ENCODE measurements at places on chromosomes 2 and 18. TPM values are rescaled to one million over a fixed set of nuclear protein-coding genes. Genes with fewer than 3 reads are reported as not detected.

DNA sequence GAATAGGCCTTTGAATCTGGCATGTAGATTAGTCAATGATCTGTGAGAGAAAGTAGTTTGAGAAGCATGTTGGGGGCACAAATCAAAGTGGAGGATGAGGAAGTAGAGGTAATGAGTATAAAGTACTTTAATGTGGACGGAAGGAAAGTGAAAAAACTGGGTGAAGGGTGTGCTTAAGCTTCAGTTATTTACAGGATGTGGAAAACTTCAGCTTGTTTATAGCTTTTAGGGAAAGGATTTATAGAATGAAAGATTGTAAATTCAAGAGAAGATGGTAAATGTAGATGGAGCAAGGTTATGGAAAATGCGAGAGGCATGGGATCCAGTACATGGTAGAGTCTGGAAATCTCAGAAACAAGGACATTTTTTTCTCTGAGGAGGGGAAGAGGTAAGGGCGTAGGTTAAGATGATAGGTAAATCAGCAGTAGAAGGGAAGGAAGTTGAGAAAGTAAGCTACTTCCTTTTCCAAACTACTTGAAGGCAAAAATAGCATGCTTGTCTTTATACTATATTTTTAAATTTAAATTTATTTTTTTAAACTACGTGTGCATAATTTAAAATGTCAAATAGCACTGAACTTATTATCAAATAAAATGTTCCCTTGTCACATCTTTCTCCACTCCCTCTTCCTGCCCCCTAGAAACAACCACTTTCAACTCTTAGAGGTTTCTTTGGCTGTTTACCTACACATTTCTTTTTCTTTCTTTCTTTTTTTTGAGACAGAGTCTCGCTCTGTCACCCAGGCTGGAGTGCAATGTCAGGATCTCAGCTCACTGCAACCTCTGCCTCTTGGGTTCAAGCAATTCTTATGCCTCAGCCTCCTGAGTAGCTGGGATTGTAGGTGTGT lies 8.5 kb downstream of the FAM117B start:
- DNase-seq, result no peak

Gene ADD2
- 29.8 TPM for total RNA-seq

Gene SLC30A3
- 0.50 TPM for total RNA-seq

DNA sequence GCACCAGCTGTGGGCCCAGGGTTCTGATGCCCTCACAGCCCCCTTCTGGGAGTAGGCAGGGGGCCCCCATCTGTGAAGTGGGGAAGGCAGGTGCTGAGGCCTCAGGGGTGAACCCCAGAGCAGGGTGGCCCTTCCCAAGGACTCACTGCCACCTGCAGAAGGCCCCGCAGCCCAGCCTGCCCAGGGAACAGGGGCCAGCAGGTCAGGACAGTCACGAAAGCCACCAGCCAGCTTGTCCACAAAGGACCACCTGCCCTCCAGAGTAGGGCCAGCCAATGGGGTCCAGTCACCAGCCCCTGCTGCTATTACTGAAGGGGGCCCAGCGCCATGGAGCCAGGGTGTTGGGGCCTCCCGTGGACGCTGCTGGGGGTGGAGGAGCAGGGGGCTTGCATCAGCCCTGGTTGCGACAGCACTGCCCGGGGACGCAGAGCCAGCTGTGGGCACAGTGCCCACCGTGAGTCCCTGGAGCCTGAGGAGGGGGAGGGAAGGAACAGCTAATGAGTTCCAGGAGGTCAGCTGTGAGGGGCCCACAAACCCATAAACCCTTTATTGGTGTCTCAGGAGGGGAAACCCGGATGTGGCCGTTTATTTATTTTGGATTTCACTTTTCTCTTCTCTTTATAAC lies 11.5 kb upstream of the SNED1 start:
- no peak for DNase-seq

Gene CHRND
- 0.05 TPM for total RNA-seq

Gene CRACDL
- total RNA-seq, result 0.09 TPM

DNA sequence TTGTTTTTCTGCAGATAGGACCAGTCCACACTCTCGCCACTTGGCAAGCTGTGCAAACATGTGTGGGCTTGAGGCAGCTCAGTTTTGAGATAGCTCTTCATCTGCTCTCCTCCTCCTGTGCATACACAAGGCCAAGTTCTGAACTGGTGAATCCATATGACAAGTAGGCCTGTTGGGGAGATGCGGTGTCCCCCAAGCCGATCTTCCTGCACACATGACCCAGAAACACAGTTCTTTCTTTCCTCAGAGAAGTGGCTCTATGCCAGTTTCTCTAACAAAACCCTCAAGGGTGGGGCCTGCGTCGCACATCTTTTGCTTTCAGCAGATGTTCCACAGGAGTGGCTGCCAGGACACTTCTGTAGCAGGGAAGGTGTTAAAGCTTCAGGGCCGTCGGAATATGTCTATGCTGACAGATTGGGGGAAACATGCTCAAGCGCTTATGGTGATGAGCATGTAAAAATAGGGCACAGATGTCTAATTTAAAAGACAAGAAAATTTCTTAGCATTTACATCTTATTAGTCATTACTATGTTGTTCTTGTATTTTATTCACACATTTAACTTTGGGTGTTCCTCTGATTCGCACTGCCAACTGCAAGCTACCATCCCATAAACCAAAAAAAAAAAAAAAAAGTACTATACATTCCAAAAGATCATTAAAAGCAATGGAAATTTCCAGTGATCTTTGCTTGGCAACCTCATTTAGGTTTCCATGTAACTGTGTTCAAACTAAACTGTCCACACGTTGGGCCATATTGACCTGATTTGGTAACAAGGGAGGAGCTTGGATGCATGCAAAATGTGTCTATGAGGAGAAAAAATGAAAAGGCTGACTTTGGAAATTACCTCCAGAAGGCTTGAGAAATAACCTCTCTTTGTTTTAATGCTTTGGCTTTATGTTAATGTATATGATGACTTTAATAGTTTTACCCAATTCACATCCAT lies 1055.5 kb upstream of the KLHL29 start:
- DNase-seq, result no peak

DNA sequence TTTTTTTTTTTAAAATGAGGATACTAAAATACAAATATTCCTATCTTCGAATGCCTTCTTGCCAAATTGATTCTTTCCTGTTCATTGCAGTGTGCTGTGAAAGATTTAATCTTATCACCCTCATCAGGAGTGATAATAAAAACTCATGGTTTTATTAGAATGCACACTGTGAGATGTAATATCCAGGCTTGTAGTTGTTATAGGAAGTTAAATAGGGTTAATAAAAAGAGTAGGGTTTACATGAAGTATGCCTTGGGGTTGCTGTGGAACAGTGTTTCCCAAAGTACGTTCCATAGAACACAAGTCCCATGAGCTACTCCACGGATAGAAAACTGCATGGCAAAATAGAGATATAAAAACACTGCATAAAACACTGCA lies 191.9 kb downstream of the SPP2 start:
- DNase-seq, result no peak

GRCh38 chr2:8680822-8681760 lies 765 bp upstream of the ID2 start:
- DNase-seq, result peak; percentile 60

GRCh38 chr2:120278901-120279300 lies 26.2 kb downstream of the RALB start:
- no peak for DNase-seq

- DNase-seq, result no peak
Measured at GRCh38 chr2:24330161-24330560, 30.2 kb downstream of the ITSN2 start.

GRCh38 chr2:225040856-225041206 lies 1.4 kb downstream of the DOCK10 start:
- DNase-seq, result peak; percentile 11

Gene VIT
- 2.7 TPM for total RNA-seq

DNA sequence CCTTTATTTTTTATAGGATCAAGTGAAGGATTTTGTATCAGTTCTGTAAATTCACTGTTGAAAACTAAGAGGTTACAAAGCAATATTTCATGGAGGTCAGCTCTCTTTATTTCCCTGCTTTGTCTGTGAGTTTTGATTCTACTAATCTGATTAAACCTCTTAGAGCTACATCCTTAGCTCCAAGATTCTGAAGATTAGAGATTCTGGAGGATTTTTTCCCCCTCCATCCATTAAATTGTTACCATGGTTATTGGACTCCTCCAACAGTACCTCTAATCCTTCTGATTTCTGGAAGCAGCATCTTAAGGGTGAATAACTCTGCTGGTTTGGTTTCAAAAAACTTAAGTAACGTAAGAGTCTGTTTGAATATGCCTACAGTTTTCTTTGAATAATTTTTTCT lies 110.0 kb downstream of the TANC1 start:
- DNase-seq, result no peak

All from NCI-H460 (cell line).